ENCODE measurements at places on chromosomes 2 and 18.

- DNase-seq = no peak
Observed at GRCh38 chr18:47262301-47263149, 11.1 kb upstream of the SKOR2 start.

DNA sequence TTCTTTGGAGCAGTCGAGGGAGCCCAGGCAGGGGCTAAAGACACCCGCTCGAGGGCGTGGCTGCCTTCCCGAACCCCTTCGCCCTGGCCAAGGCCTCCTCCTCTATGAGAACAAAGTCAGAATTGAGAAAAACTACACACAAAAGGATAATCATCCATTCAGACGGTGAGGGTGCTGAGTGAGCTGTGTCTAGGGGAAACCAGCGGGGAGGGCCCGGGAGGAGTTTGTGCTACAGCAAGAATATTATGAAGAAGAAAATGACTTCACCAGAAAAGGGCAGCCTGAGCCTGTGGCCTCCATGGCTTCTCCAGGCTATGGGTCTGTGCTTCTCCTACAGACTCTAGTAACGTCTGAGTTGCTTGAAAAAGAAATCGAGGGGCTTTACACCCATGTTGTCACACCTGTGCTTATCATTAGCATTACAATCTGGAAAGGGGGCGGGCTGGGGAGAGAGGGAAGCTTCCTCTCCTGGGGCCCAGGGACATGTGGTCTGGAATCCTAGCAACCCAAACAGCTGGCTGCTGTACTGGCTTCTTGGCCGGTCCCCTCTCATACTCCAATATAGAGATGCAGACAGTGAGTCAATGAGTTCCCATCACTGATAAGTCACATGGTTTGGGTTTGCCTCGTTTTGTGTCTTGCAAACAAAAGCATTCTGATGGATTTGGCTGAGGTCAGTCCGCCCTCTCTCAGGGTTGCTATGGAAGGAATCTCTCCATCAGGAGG is 52.0 kb upstream of the ARL4C start:
- DNase-seq = peak; percentile 11

- DNase-seq = no peak
Observed at GRCh38 chr2:6793371-6793770, 72.3 kb downstream of the CMPK2 start.

GRCh38 chr2:795531-796041 is 118.4 kb upstream of the TMEM18 start:
- DNase-seq = no peak

DNA sequence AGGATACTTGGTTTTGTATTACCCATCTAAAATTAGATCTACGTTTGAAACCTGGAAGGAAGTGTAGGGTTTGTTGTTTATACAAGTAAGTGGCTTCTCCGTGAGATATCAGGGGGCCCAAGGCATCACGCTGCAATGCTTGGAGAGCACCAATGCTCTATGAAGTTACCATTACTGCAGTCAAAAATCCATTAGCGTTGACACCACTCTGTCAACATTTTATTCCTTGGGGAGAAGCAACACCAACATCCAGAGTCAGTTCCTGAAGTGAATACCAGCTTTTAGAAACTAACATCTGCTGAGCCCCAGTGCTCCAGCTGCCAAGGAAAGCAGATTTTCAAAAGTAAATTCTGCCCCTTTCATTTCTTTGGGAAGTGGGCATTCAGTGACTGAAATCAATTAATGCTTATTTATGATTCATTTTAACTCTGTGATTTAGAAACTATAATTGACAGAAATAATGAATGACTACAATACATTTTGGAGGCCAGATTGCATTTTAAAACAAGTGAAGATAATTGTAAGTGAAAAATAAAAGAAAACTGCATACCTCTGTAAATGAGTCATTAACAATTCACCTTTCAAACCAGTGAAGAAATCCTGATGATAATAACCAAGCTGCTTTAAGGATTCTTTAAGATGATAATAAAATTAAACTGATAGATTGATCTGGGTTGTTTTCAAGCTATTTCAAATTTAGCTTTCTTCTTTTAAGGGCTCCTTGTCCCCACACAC is 30.5 kb downstream of the LRP1B start:
- DNase-seq = no peak

DNA sequence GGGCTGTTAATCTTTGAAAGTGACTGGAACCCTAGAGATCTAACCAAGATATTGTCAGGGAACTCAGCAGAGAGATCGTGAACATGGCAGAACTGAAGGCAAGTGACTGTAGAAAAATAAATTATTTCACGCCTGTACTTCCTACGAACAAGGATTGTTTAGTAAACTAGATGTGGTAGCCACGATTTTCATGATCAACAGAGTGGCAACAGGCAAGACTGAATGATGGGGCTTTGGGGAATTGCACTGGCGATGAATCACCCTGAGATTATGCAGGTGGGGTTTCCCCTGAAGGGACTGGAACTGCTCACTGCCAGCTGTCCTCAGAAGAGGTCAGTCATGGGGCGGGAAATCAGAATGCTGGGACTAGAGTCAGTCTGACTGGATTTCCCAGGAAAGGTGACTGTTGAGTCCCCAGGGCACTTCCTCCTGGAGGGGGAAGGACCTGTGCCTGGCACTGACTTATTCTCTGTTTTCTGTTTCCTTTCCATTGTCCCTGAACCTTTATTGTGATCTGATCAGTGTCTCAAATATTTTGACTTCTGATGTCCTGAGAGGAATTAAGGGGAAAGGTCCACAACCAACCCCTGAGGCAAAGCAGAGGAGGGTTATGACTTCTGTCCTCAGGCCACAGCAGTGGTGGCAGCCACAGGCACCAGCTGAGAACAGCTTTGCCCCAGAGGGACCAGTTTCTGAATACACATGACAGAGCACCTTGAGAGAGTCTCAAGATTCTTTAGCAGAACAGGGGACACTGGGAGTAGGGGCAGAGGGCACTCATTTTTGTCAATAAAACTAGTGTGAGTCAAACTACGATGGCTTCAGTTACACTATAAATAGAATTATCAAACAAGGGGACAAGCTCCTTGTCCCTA is 70.0 kb downstream of the NAB1 start:
- DNase-seq = peak; percentile 37

GRCh38 chr2:123532126-123532525 is 493.0 kb upstream of the CNTNAP5 start:
- no peak for DNase-seq

DNA sequence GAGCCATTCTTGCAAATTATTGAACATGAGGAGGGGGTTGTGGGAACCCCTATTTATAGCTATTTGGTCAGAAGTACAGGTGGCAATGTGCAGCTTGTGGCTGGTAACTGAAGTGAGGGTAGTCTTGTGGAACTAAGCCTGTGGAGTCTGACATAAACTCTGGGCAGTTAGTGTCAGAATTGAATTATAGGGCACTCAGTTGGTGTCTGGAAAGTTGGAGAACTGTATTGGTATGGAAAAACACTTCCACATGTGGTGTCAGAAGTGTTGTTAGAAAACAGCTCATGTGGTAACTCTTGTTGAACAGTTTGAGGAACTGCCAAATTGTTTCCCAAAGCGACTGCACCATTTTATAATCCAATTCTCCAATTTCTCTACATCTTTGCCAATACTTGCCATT is 7.5 kb downstream of the RALBP1 start:
- no peak for DNase-seq

DNA sequence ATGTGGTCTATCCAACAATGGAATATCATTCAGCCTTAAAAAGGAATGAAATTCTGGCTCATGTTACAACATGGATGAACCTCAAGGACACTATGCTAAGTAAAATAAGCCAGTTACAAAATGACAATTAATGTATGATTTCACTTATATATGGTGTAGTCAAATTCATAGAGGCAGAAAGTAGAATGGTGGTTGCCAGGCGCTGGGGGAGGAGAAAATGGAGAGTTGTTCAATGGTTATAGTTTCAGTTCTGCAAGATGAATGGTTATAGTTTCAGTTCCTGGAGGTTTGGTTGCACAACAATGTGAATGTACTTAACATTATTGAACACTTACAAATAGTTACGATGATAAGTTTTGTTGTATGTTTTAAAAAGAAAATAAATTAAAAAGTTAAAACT is 79.2 kb upstream of the IL1R2 start:
- no peak for DNase-seq

DNA sequence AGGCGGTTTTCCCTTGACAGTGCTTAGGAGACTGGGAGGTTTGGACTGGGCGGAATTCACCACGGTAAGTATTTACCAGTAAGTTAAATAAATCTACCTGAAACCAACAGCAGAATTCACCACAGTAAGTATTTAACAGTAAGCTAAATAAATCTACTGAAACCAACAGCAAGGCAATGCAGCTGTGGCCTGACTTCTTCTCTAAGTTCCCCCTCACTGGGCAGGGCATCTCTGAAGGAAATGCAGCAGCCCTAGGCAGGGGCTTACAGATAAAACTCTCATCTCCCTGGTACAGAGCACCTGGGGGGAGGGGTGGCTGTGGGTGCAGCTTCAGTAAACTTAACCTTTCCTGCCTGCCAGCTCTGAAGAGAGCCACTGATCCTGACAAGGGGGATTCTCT is 432.5 kb upstream of the LRRTM1 start:
- no peak for DNase-seq

- no peak for DNase-seq
Observed at GRCh38 chr2:74436848-74437695, 4.7 kb downstream of the RTKN start.

DNA sequence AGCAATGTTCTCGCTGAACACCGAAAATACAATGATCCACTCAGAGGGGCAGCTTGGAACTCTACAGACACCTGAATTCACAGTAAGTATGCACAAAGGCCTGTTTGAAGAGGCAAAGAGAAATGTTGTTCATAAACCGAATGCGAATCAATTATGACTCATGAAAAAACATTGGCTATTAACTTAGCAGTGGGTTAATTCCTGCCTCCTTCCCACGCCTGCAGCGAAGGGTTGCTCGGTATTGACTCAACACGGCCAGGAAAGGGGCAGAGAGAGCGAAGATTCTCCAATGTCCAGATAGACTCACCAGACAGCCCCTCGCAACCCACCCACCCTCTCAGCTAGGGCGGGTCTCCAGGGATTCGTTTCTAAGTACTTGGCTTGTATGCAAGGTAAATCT is 9.4 kb downstream of the CRACDL start:
- no peak for DNase-seq
